Stimulated activated CD4-positive, alpha-beta T cell treated with anti-CD3 and anti-CD28 coated beads, Interleukin-1b, Interleukin-23, amount 100 ng/mL, for 48 hours (primary cell): ENCODE measurements at places on chromosomes 12 and 14.

- DNase-seq = no peak
These were observed 223.1 kb downstream of the RAD51B start for GRCh38 chr14:68042586-68043210.

- DNase-seq = no peak
These were observed 205.5 kb downstream of the CHST11 start for GRCh38 chr12:104662203-104662602.

- no peak for DNase-seq
These were observed 620.1 kb downstream of the NRXN3 start for GRCh38 chr14:78790271-78790670.

- DNase-seq = no peak
These were observed 9.2 kb downstream of the DUSP6 start for GRCh38 chr12:89343127-89343526.

DNA sequence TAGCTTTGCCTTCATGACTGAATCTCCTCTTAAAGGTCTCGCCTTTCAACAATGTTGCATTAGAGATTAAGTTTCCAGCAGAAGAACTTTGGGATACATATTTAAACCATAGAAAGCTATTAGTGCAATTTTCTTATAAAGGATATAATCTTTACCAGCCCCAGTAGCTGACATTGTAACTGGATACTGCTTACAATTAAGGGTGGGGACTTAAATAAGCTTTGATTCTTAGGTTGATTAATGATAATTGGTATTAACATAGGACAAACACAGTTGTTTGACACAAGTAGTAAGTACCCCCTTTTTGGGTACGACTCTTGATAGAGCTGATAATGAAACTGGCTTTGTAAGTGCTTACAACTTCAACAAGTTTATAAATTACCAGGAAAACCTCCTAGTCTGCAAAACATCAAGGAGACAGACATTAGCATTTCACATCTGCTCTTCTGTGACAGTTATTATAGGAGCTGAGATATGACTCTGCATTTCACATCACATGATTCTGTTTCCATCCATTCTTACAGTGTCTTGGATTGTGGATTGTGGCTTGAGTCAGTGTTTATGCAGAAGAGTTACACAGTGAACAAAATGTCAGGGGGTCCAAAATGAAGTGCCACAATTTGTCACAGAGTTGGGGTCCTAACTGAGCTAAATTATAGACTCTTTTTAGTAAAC is 249.1 kb upstream of the E2F7 start:
- no peak for DNase-seq

DNA sequence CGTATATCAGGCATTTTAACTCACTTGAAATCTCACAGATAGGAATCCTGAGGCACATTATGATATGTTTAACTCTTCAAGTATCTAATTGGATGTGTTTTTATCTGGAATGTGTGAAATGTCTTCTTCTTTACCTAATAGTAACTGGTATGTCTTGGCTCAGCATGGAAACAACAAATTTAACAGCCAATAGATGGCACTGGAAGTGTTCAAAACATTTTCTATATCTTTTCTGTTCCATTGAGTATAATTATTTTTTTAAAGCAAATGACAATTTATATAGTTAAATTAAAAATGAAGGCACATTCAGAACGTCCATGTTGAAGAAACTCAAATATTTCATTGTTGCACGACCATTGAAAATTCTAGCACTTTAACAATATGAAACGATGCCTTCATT is 164.6 kb upstream of the SLC16A7 start:
- DNase-seq = no peak

DNA sequence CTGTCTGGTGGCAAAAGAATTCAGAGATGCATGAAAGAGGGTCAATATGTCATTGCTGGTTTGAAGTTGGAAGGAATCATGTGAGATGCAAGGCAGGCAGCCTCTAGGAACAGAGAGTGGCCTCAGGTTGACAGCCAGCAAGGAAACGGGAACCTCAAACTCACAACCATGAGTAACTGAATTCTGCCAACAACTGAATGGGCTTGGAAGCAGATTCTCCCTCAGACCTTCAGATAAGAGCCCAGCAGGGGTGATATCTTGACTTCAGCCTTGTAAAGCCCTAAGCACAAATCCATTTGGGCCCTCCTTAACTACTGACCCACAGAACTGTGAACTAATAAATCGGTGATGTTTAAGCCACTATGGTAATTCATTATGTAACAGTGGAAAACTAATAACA is 35.8 kb downstream of the USP15 start:
- no peak for DNase-seq

GRCh38 chr12:66733321-66733720 is 54.4 kb upstream of the GRIP1 start:
- DNase-seq = no peak

DNA sequence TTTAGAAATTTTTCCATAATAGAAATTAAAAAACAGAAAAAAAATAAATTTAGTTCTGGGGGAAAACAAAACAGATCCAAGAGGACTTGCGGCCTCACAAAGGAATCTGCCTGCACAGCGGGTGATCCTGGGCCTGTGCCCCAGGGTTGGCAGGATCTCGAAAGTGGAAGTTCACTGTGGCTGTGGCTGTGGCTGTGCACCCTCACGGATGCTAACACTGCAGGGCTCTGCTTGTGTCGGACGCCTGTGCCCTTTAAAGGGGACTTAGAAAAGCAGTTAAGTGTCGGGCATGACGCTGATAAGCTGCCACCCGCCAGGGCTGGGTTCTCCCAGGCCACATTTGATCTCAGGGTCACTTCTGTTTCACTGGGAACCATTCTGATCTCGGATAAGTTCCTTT is 209.1 kb downstream of the TTC7B start:
- DNase-seq = no peak

- no peak for DNase-seq
These were observed 24.8 kb upstream of the TEAD4 start for GRCh38 chr12:2934371-2934770.

DNA sequence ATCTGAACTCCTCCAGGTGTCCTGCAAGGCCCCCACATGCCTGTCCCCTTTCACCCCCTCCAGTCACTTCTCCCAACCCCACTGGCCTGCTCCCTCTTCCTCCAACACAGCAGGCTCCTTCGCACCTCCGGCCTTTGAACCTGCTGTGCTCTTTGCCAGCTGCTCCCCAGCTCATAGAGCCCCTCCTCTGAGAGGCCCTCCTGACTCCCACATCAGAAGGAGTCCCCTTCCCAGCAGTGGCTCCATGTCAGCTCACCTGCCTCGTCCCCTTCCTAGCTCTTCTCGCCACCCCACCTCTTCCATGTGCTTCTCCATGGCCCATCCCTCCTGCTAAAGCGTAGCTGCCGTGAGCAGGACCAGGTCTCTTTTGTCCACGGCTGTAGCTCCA is 22.1 kb downstream of the SCARB1 start:
- no peak for DNase-seq

DNA sequence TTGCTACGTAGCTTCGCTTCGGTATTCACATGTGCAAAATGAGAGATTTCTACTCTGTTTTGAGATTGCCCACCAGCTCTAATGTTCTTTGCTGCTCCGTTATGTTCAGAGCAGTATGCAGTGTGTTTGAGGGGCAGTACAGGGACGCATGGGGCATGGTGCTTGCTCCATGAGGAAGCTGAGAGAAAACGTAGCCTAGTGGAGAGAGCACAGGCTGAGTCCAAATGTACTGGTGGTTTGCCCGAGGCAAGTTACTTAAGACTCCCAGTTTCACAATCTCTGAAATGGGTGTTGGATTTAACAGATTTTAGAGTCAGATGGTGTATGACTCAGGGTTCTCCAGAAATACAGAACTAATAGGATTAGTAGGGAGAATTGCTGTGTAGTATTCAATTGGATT is 310.5 kb downstream of the ETNK1 start:
- DNase-seq = no peak

- no peak for DNase-seq
These were observed 174.6 kb downstream of the STXBP6 start for GRCh38 chr14:24875203-24875838.

GRCh38 chr14:77554816-77555599 is 56.4 kb upstream of the ISM2 start:
- DNase-seq = no peak

DNA sequence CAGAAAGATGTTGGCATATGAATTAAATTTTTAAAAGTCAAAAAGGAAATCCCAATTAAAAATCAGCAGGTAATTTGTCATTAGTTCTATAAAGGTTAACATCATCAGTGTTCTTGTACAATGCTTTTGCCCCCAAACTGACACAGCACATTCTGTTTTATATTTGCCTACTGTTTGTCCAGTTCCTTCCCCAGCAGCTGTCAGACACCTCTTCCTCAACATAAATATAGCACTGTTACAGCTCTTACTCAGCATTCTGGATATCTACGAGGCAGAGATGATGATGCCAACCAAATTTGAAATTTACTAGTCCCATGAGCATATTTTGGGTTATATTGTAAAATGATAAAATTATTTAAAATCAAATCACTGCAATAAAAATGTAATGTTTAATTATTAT is 124.6 kb downstream of the SINHCAF start:
- DNase-seq = no peak

GRCh38 chr12:14540801-14541462 is 26.8 kb downstream of the PLBD1 start:
- no peak for DNase-seq

- DNase-seq = no peak
These were observed 48.7 kb upstream of the ABCC9 start for GRCh38 chr12:21989819-21990412.

GRCh38 chr12:98990648-98991047 is 345.6 kb downstream of the APAF1 start:
- no peak for DNase-seq

DNA sequence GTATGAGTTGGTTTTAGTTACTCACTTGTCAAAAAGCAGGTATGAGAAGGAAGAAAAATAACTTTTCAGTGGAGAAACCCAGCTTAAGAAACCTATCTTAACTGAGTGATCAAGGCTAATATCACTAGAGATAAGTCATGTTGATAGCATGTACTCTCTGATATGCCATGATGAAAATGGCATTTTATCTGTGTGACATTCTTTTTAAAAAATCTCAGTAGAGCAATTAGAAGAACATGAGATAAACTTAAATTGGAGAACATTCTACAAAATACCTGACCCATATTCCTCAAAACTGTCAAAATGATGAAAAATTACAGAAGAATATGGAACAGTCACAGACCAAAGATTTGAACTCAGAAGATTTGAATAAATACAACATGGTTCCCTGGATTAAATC is 912.4 kb upstream of the ATXN7L3B start:
- no peak for DNase-seq

GRCh38 chr14:31340297-31341063 is 79.9 kb downstream of the HEATR5A start:
- no peak for DNase-seq

GRCh38 chr12:25972783-25973182 is 14.3 kb downstream of the RASSF8 start:
- no peak for DNase-seq

- DNase-seq = no peak
These were observed 106.1 kb downstream of the PTPN11 start for GRCh38 chr12:112524676-112525425.

DNA sequence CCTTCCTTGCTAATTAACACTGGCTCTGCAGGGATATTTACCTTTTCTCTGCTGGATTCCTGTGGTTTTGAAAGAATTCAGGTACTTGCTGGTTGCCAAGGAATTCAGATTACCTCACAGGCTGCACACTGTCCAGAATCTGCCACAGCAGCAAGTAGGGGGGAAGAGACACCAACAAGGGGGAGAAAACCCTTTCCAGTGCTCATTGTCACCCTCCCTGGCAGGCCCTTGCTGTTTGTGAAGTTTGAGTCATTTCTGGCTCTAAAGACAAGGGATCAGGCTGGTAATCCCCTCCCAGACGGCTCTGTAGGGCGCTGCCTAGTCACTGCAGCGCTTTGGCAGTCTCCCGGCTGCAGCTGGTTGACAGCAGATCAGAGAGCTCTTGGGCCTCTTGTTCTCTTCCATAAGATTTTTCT is 50.8 kb downstream of the TTLL5 start:
- no peak for DNase-seq

- DNase-seq = no peak
These were observed 225.2 kb upstream of the RTL1 start for GRCh38 chr14:101128478-101129321.

DNA sequence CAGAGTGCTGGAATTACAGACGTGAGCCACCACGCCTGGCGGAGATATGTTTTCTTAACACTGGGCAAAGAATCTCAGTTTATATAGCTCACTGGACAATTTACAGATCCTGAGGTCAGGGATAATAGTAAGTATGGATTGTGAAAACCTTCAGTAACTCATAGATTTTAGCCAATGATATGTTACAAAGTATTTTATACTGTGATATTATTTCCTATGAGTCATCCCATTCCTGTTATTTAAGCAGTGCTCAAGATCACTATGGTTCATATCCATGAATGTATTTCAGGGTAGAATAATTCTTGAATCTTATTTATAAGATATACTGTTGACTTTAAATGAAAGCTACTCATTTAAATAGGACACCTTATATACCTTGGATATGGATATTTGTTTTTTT is 107.2 kb downstream of the RAD51B start:
- no peak for DNase-seq

GRCh38 chr14:68770553-68771286 is 22.1 kb downstream of the ZFP36L1 start:
- DNase-seq = no peak

GRCh38 chr14:68695326-68695768 is 97.5 kb downstream of the ZFP36L1 start:
- peak; percentile 51 for DNase-seq

DNA sequence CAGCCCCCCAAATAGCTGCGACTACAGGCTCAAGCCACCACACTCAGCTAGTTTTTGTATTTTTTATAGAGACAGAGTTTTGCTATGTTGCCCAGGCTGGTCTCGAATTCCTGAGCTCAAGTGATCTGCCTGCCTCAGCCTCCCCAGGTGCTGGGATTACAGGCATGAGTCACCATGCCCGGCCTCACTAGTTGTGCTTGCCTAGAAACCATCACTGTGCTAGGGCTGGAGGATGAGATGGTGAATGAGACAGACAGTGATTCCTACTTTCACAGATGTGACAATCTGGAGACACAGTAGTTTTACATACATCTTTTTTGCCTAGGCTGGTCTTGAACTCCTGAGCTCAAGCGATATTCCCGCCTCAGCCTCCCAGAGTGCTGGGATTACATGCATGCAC is 7.5 kb upstream of the MSI1 start:
- no peak for DNase-seq
